Kidney capillary endothelial cell (primary cell): ENCODE measurements at places on chromosomes 6 and 20.

- DNase-seq = no peak
These were observed 16.2 kb downstream of the HLA-DPB1 start for GRCh38 chr6:33091957-33092356.

- DNase-seq = no peak
These were observed 118.8 kb downstream of the BMP5 start for GRCh38 chr6:55756531-55757031.

DNA sequence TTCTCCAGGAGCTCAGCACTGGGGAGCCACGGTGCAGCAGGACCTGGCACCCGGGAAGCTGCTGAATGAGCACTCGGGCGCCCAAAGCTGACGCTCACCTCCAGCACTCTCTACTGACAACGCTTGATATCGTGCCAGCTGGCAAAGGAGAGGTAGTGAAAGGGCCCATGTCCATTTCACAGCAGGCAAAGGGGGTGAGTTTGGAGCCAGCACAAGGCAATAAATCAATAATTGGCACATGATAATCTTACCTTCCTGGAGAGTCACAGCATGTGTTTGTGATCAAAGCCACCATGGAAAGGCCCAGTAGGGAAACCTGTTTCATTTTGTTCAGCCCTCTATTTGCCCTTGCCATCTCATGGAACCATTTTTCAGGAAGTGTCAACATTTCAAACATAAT is 23.3 kb upstream of the SMIM26 start:
- no peak for DNase-seq

DNA sequence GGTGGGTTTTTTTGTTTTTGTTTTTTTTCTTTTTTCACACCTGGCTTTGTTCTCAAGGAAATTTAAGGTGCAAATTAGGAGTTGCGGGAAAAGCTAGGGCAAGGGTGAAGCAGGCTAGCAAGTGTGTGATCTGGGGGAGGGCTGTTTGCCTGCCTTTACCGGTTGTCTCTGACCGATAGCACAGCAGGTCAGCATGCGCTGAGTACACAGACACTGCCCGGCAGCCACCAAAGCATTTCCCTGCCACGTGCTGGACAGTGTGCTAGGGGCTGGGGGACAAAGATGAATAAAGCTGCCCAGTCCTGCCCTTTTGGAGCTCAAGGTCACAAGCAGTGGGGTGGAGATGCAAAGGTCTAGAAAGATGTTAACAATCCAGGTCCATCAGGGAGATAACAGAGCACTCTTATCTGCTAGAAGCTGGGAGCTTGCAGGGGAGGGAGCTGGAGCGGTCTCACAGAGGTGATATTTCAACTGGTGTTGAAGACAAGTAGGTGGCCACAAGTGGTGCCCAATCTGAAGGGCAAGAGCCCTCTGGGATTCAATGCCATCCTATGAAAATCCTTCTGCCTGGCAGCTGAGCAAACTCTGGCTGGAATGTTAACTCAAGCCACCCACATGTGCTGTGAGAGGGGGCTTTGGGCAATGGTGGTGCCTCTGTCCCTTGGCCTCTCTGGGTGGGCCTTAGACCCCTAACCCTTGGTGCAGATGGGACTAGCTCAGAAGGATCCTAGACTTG is 24.5 kb downstream of the TTBK1 start:
- no peak for DNase-seq

DNA sequence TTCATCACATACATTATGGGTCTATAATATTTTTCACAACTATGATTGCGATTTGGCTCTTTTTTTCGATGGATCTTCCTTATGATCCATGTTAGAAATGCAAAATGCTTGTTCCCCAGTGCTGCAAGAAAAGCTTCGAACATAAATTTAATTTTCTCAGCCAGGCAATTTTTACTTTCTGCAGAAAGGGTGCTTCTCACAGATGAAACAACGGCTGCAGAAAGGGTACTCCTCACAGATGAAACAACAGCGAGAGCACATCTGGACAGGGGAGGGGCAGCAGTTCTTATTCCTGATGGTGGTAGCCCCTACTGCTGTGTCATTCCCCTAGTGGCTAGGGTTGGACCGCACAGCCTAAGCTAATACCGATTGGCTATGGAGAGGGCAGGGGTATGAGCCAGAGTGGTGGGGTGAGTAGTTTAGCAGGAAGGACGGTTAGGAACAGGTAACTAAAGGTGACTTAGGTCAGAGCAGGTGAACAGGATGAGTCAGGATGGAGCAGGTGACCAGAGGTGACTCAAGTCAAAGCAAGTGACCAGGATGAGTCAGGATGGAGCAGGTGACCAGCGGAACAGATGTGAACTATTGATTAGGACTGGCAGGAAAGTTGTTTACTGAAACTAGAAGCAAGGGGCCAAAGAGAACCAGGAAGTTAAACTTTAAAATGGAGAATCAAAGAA is 13.4 kb upstream of the TREML4 start:
- no peak for DNase-seq

DNA sequence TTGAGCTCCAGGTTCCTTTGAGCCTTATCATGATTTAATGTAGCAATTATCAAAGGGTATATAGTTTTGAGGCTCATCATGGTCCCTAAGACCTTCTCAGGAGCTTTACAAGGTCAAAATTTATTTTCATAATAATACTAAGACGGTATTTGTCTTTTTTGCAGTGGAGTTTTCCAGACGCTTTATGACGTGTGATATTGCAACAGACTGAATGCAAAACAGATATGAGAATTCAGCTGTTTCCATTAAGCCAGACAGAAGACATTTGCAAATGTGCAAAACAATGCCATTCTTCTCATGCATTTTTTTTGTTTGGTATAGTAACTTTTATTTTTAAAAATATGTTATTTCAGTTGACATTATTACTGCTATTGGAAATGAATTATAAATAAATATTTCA is 24.7 kb upstream of the CNKSR3 start:
- no peak for DNase-seq

- no peak for DNase-seq
These were observed 6.3 kb downstream of the YWHAB start for GRCh38 chr20:44891826-44892225.
